A673 (cell line): ENCODE measurements at places on chromosomes 6 and 20.

DNA sequence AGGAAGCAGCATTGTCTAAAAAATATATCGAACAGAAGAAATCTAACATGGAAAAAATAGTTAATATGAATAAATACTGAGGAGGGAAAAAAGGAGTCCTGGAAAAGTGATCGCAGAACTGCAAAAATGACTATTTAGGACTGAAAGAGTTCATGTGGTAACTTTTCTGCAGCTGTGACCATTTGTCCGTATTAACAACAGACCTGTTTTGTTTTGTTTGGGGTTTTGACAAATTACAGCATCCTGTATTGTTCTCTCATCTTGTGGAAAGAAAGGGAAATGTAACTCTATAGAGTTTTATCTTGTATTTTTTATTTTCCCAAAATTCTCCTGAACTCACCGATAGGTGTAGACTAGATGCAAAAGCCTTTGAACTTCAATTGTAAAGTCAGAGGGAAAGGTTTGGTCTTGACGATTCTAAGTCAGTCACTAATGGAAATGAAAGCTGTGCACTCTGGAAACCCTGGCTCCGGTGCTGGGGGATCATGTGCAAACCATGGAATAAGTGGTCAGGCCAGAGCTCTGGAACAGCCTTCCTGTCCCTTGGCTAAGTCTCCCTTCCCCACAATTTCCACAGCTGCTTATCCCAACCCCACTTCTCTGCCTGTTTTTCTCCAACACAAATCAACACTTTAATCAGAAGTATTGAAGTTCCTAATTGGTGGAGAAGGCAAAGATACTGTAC, 51.2 kb upstream of the MARCKS start:
- DNase-seq: no peak

DNA sequence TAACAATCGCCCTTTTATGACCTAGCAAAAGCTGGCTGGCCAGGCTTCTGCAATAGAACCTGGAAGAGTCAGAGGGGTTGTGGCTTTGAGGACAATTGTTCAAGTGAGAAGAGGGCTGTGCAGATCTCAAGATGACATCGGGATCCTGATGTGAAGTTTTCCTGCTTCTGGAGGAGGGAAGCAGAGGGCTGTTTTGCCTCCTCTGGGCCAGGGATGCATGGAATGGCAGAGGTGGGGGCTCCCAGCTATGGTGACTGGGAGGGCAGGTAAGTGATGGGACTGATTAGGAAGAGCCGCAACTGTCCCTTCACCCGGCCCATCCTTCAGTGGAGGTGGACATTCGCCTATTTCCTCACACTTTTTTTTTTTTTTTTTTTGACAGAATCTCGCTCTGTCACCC, 43.4 kb upstream of the BLCAP start:
- DNase-seq: no peak

DNA sequence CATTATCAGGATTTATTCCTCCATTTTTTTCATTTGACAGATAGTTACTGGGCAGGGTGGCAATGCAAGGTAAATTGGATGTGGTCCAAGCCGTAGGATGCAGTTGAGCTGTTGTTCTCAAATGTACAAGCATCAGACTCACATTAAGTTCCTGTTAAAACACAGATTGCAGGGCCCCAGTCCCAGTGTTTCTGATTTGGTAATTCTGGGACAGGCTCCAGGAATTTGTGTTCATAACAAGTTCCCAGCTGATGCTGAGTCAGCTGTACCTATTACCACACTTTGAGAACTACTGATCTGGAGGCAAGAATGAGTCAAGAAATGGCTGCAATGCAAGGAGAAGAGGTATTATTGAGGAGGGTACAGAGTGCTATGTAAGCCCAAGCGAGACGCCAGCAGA, 11.7 kb downstream of the TMEM244 start:
- peak; percentile 32 for DNase-seq

DNA sequence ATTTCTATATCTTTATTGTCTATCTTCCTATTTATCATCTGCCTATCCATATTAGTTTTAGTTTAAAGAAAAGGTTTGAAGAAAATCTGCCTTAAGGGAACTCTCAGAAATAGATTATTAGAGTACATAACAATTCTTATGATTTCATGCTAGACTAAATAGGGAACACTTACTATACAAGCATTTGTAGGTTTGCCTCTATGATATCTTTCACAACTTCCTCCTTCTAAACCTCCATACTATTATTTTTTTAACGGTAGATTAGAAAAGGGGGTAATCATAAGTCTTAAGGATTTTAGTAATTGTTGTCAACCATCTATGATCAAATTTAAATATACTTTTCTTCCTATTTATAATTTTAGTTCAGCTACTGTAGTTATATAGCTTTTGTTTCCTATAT, 11.6 kb upstream of the DSE start:
- DNase-seq: no peak

GRCh38 chr6:135438907-135439535, 58.5 kb downstream of the AHI1 start:
- peak; percentile 58 for DNase-seq

DNA sequence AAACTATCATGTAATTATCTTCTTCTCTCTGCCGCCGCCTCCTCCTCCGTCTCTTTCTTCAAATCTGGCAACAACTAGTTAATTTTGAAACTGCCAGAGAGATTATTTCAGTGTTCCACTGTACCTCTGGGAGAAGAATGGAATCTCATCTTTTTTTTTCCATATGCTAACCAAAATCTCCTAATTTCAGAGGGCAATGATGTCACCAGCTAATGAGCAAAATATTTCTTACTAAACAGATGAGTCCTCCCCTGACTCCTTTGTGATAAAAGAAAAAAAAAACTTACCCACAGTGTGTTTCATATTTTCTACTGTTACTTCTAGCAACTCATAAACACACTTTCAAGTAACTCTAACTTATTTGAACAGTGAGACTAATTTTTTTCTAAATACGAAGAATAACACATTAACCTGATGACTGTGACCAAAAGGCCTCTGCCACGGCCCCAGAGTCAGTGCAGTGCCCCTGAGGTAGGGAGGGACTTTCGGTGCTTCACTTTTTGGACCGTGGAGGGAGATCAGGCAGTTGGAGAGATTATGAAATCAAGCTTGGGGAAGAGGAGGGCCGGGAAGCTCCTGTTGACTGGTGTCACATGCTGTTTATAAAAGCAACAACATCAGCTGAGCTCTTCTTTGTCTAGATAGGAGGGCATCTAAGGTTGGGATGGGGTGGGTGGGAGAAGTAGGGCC, 159.6 kb downstream of the SASH1 start:
- DNase-seq: no peak

DNA sequence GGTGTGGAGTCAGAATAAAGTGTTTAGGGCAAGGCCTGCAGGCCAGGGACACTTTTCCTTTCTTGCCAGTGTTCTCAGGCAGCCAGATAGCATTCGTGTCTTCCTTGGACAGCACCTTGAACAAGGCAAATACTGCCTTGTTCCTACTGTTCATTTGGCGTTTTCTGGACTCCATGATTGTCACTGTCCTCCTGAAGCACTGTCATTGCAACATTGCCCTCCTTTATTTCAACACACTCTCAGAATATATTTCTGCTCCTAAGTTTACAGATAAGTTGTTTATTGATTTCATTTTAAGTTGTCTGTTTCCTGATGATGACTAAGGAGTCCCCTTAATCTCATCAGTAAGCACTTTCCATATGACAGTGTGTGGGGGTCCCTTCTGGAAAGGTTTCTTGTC, 15.1 kb upstream of the DEF6 start:
- DNase-seq: no peak

DNA sequence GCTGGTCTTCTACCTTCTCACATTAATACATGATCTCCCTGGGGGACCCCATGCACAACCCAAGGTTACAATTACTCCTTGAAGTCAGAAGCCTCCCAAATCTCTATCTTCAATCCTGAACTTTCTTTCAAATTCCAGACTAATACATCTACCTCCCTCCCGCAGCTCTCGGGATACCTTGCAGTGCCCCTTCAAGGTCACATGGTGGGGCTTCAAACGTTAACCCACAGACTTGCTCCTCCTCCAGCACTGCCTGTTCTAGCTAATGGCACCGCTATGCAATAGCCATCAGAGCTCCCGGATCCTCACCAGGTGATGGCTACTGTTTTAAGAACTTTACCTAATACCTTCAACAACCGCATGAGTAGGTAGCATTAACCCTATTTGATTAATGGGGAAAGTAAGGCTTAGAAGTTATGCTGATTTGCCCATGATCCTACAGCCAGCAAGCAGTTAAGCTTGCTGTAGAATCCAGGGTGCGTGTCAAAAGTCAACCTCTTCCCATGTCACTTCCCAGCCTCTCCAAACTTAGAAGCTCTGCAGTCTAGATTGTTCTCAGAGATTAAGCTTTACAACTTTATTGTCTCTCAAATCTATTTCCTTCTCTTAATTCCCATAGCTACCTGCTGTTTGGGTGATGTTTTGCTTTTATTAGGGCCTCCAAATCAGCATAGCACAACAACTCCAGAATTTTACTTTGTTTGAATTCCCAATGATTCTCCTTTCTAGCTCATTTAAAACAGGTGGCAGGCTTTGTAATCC, 44.7 kb downstream of the PLAGL1 start:
- no peak for DNase-seq

DNA sequence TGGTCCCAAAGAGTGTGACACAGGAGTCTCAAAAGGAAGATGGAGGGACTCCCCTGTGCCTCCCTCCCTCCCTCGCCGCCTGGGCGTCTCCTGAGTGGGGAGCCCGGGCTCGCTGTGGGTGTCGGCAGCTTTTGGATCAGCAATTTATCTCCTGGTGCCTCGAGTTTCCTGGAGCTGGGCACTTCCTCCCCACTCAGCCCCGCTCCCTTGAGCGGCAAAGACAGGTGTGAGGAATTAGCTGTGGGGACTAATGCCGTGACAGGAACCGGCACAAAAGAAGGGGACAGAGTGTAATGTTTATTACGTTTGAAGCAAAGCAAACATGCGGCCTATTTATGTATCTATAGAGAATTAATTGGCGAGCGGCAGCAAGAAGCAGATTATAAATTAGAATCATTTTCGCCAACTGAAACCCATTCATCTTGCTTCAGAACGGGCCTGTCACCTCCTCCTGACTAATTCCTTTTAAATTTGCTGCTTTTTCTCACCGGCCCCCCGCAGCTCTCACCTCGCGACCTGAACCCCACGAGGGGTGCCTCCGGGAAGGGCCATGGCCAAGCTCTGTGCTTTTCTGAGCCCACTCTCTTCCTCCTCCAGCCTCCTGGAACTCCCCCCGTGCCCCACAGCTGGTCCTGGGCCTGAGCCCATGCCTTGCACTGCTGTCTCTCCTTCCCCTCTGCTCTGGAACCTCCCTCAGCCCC, 8.8 kb upstream of the CDH22 start:
- DNase-seq: no peak

- DNase-seq: no peak
These were observed 84.3 kb downstream of the ATXN1 start for GRCh38 chr6:16676978-16677377.

DNA sequence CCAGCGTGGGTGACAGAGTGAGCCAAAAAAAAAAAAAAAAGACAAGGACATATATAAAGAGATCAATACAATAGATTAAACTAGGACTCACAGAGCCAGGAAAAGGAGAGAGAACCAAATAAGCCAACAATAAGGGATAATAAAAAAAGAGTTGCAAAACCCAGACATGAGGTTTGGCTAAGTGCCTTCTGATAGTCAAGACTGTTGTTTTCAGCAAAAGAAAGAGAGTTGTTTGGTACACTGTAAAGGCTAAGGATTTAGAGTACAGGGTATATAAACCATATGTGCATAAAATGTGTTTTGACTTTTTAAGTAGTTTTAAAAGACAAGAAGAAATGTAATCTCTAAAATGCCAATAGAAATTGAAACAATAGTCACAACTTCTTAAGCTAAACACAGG, 42.8 kb downstream of the RPF2 start:
- no peak for DNase-seq

- no peak for DNase-seq
These were observed 19.1 kb upstream of the NNAT start for GRCh38 chr20:37501940-37502339.

GRCh38 chr6:8651998-8652397, 216.7 kb upstream of the SLC35B3 start:
- DNase-seq: no peak

DNA sequence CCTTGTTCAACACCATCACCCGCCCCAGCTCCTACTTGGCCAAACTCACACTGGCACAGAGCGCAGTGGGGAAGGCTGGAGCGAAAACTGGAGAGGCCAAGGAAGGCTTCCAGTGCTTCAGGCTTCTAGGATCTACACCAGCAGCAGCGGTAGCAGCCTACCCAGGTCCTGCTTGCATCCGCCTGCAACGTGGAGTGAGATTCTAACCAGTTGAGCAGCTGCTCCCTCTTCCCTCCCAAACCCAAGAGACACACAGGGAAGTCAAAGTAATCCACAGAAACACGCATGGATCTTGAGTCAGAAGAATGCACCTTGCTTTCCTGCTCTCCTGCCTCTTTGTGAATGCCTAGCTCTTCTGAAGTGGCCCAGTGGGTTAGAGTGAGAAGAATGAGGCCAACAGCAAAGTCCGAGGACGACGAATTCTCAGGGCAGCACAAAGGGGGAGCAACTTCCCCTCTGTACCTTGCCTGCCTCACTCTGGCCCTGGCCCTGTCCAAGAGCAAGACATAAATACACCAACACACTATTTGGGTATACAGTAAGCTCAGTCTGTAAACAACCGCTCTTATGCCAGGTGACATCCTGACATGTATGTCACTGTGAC, 95.9 kb upstream of the FOXQ1 start:
- DNase-seq: no peak

GRCh38 chr6:14889188-14889587, 356.7 kb upstream of the JARID2 start:
- DNase-seq: no peak

- DNase-seq: no peak
These were observed 159.9 kb downstream of the ID4 start for GRCh38 chr6:19997104-19997503.

- peak; percentile 0 for DNase-seq
These were observed 366.8 kb upstream of the KHDRBS2 start for GRCh38 chr6:62652692-62653328.

DNA sequence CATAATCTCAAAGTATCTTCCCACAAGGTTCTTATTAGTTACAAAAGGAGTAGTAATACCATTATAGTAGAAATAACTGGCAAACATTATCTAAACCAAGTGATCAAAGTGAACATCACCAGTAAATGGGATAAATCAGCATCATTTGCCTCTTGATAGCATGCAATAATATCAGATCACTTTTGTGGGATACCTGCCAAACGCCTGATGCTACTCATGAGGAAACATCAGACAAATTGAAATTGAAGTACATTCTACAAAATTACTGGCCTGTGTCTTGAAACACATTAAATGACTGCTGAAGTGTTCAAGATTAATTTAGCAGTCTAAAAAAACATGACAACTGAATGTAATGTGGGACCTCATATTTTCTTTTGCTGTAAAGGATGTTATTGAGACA, 208.1 kb downstream of the TINAG start:
- no peak for DNase-seq
